ENCODE measurements at places on chromosomes 16 and 17. TPM values are rescaled to one million over a fixed set of nuclear protein-coding genes. Genes with fewer than 3 reads are reported as not detected.

GRCh38 chr16:50762241-50762640, 20.4 kb downstream of the CYLD start:
- no peak for DNase-seq

- DNase-seq, result no peak
Observed at GRCh38 chr17:66805567-66805966, 29.4 kb upstream of the CACNG5 start.

DNA sequence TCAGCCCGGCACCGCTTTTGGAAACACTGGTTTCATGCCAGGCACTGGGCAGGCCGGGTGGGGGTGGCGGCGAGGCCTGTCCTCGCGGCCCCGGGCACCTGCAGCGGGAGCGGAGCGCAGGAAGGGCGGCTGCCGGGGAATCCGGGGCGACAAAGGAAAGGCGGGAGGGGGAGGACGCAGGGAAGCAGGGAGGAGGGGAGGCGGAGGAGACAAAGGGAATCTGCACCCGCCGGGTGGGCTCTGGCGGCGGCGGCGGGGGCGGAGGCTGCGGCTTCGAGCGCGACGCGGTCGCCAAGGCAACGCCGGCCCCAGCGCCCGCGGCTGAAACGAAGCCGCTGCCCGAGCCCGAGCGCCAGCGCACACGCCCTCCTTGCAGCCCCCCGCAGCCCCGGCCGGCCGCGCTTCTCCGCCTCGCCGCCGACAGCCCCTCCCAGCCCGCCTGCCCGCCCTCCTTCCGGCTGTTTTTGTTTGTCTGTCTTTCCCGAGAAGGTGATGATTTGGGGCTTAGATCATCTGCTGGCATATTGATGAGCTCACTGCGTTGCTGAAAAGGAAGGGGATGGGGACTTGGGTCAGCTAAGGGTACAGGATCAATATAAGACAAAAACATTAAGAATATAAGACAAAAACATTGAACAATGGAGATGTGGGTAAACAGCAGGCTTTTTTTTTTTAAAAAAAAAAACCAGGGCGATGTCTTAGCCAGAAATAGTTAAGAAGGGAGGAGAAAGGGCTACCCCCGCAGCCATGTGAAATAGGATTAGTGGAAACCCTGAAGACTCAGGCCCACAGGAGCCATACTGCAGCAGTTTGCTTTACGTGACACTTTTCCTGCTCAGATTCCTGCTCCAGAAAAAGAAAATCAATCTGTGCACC, 32.7 kb downstream of the CDK5R1 start:
- peak; percentile 75 for DNase-seq

- DNase-seq, result no peak
Observed at GRCh38 chr17:63102034-63102433, 136.0 kb downstream of the TANC2 start.

- DNase-seq, result no peak
Observed at GRCh38 chr16:17830651-17831050, 359.9 kb upstream of the XYLT1 start.

DNA sequence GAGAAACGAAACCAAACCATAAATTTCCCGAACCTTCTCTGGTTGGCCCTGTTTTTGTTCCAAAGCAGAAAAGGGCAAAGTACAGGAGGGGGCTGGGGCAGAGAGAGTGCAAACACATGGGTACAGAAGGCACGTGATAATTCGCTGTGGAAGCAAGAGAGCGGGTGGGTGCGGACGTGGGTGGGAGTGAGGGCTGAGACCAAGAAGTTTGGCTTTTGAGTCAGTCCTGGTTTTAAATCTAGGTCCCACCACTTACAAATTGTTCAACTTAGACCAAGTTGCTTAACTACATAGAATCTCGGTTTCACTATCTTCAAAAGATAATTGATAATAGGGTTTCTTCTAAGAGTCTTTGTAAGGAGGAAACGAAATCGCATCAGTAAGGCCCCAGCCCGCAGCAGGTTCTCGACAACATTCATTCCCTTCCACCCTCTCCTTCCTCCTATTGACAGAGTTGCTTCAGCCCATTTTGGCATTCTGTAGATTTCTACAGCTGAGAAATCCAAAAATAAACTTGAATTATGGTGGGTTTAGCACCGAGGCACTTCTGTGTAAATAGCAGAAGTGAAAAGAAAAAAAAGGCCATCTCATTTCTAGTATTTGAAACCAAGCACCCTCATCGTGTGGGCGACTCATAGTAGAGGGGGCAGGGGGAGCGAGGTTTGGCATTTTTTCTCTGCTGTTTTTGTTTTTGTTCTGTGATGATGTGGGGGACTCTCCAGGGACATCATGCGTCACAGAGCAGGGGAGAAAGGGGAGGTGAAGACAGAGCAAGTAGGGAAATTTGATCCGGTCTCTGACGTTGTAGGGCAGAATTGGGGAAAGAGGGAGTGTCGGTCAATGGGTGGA, 33.6 kb upstream of the CCR7 start:
- no peak for DNase-seq

GRCh38 chr16:85266857-85267256, 154.6 kb upstream of the CIBAR2 start:
- no peak for DNase-seq

DNA sequence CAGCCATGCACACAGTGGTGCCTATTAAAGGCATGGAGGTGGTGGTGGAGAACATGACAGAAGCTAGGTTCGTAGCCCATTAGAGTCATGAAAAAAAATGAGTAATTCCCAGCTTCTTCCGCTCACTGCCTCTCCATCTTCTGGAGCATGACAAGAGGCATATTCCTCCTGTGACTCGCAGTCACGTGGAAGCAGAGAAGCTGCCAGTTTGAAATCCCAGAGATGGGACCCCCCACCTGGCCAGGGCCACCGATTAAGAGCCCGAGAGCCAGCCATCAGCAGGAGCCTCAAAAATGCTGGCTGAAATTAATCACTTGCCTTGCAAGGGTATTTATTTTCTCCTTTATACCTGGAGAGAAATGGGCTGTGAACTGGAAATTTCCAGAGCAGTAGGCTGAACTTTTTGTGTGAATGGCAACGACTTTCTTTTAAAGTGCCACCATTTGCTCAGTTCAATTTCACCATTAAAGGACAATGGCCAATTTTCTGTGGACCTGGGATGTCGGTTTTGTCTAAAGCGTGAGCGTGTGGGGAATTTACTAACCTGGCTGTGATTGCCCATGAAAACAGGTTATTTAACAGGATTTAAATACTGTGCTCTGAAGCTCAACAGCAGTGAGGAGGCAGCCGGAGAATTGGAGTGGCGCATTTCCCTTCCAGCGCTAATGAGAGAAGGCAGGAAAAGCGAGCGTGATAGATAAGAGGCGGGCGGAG, 189.7 kb upstream of the SDK2 start:
- DNase-seq, result peak; percentile 8

DNA sequence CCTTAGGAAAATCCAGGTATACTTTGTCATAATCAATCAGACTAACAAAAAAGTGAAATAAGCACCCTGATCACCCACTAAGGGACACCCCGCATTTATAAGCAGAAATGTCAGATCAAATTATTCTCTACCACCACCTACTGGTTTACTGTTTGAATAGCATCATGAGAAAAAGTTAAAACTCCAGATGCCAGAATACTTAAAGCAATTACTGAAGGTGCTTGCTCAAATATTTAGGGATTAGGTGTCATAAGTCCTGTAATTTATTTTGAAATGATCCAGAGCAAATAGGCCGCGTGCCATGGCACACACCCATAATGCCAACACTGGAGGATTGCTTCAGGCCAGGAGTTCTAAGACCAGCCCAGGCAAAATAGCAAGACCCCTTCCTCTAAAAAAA, 2.3 kb downstream of the TOP2A start:
- peak; percentile 44 for DNase-seq

GRCh38 chr17:29560316-29560715, 6.5 kb downstream of the ABHD15 start:
- DNase-seq, result no peak

DNA sequence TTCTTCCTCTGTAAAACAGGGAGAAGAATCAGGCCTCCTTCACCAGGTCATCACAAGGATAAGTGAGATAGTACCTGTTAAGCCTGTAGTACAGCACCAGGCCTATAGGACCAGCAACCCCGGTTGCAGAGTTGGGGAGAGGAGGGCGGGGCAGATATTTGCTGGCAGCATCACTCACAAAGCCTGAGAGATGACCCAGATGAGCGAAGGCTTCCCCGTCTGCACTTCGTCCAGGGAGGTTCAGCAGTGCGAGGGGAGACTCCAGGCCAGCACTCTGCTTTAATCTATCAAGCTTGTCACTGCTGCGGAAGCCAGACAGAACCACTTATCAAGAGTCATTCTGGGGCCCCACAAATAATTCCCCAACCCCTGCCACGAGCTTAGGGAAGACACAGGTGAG, 15.8 kb upstream of the RBBP6 start:
- no peak for DNase-seq

GRCh38 chr16:46853713-46854443, 22.9 kb upstream of the C16orf87 start:
- DNase-seq, result peak; percentile 91

DNA sequence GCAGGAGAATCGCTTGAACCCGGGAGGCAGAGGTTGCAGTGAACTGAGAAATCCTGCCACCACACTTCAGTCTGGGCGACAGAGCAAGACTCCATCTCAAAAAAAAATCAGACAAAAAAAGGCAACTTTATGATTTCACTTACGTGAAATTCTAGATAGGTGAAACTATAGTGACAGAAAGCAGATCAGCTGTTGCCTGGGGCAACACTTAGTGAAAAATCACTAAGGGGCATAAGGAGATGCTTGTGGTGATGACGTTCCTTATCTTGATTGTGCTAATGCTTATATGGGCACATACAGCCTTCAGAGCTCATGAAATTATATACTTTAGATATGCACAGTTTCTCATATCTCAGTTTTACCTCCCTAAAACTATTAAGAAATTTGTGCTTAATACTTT, 41.6 kb upstream of the SLC5A10 start:
- no peak for DNase-seq

GRCh38 chr17:80727409-80727755, 182.7 kb downstream of the RPTOR start:
- peak; percentile 58 for DNase-seq

- peak; percentile 25 for DNase-seq
Observed at GRCh38 chr17:67520252-67520906, 143.3 kb downstream of the PITPNC1 start.

DNA sequence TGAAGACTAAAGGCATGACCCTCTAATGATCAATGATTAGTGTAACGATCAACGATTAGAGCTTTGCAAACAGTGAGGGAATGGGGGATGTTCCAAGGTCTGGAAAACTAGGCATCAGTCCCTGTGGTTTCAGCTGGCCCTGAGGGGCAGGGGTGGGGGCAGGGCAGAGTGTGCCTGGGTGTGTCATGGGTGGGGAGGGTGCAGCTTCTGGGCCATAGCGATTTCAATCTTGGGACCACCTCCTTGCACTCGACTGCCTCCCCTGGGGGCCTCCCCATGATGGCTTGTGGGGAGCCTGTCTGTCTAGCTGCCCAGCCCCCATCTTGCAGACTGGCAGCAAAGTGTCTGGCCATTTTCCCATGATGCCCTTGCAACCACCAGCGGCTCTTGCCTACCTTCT, 8.4 kb downstream of the TAC4 start:
- no peak for DNase-seq

DNA sequence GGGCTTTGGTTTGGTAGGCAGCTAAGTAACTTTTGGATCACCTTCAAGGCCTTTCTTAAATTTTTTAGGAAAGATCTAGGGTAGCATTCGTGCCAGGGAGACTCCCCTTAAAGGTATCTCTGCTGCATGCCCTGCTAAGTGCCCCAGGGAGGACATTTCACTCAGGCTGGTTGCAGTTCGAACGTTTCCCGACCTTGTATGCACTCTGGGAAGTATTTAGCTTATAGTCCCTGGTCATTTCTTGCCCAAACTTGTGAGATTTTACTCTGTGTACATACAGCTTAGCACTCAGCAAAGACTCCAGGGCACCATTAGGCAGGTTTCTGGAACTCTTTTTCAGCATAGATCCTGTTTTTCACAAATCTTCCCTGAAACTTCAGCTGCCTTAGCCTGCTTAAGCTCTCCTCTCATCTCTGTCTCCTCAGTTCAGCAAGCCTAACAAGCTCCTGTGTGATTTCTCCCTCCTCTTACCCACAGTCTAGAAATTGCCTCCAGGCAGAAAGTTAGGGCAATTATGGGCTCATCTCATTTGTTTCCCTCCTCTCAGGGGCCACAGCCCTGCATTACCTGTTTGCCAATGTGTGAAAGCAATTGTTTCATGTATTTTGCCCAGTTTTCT, 84.6 kb downstream of the MRTFB start:
- DNase-seq, result no peak

GRCh38 chr17:80949451-80950421, 41.9 kb upstream of the CHMP6 start:
- no peak for DNase-seq

DNA sequence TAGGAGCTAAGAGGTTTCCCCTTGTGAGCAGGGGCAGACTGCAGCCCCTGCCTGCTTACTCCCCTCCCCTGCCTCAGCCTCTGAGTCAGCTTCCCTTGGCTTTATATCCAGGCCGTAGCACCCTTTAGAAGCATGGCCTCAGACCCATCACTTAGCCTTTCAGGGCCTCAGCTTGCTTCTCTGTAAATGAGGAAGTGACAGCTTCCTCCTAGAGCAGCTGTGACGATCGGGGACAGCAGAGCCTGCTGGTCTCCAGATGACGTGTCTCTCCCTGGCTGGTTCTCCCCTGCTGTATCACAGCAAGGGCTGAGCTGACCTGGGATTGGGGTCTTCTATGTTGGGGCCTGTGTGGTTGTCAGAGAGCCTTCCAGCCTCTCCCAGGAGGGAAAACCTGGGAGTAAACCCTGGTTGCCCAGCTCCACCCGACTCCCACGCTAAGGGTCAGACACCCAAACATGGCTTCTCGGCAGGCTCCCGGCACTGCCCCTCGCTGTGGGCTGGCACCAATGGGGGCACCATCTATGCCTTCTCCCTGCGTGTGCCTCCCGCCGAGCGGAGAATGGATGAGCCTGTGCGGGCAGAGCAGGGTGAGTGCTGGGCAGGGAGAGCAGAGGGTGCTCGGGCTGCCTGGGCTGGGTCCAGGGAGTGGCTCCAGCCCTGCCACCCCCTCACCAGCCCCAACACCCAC, 16.3 kb upstream of the MYO15B start:
- no peak for DNase-seq

GRCh38 chr17:9726291-9726690, 65.1 kb downstream of the DHRS7C start:
- peak; percentile 20 for DNase-seq

The WFDC1 gene
- not detected for total RNA-seq

The SLC6A2 gene
- not detected for total RNA-seq

The TSPAN10 gene
- total RNA-seq, result 66.8 TPM

The HOXB13 gene
- total RNA-seq, result 60.5 TPM

The KRTAP4-4 gene
- total RNA-seq, result not detected

The SEC14L5 gene
- 0.86 TPM for total RNA-seq

Data from G401 (cell line).